ENCODE measurements at places on chromosomes 1 and 21.

DNA sequence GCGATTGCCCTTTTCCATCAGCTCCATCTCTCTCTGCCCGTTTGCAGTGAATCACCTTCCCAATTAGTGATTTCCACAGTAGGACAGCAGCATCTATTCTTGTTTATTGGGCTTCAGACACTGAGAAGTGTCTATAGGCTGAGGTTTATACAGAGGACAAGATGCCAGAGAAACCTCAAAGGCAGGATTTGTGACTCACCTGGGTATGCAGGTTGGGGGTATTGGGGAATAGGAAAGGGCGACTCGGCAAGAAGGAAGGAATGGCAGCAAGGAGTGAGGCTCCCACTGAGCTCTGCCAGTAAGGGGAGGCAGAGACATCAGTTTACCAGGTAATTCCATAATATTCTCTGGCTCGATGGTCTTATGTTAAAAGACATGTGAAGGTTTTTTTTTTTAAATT, 25.3 kb upstream of the ABCA4 start:
- no peak for DNase-seq

- DNase-seq, result no peak
Observed at GRCh38 chr1:43653339-43653738, 3.4 kb downstream of the KDM4A start.

GRCh38 chr1:217184854-217185253, 446.0 kb downstream of the GPATCH2 start:
- no peak for DNase-seq

- DNase-seq, result no peak
Observed at GRCh38 chr1:40081871-40082270, 15.2 kb downstream of the PPT1 start.

DNA sequence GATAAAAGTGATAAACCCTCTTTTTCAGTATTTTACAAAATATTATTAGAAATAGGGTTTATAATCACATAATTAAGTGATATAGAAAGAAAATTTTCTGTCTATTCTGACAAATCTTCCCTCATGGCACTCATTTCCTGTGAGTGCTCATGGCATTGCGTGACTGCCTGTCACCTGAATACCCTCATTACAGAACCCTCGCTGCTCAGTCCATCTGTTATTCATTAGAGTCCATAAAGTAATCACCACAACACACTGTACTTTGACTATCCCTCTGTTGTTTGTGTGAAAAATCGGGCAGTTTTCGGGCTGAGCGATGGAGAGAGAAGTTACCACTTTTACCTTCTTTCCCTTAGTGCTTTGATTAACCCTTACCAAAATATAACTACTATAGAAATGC, 100.4 kb upstream of the BRINP3 start:
- no peak for DNase-seq

DNA sequence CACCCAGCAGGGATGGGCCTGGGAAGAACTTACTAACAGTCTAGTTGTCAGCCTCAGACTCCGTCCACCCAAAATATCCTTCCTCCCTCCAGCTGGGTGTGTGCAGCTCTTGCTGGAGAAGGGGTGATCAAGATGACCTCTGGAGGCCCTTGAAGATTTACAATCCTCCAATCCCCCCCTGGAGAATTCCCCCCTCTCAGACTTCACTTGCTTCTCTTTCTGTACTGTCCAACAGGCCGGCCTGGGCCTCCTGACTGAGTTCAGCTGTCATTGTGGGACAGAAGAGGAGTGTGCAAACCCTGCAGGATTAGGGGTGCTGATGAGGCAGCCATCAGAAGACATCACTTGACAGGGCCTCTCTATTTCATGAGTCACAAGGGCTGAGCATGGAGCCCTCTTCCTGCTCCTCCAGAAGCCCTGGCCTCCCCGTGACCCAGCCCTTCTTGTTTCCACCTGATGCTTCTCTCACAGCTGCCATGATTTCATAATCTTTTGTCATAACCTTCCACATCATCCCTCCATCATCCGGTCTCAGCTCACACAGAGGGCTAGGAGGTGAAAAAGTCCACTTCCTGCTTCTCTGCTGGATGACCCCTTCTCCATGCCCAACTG, 17.5 kb upstream of the IGFN1 start:
- DNase-seq, result no peak

- no peak for DNase-seq
Observed at GRCh38 chr1:43954036-43954435, 7.3 kb downstream of the IPO13 start.

- no peak for DNase-seq
Observed at GRCh38 chr1:181659321-181659957, 176.1 kb downstream of the CACNA1E start.

GRCh38 chr1:160416369-160416768, 16.0 kb downstream of the VANGL2 start:
- no peak for DNase-seq

GRCh38 chr1:203592730-203593129, 33.9 kb upstream of the ATP2B4 start:
- no peak for DNase-seq

- DNase-seq, result no peak
Observed at GRCh38 chr1:178151831-178152230, 57.9 kb downstream of the RASAL2 start.

DNA sequence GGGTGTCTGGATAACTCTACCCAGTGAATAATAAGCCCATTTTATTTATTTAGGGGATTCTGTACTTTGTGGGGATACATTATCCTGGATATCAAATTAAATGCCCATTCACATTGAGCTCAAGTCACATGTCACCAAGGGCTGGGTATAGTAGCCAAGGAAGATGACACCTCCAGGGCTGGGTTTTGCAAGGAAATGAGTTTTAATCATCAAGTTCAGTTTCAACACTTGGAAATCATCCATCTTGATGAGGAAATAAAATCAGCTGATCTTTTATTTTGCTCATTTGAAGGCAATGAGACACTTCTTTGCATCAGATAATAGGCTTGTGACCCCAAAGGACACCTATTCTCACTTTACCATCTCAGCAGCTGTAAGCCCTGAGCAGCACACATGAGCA, 80.0 kb upstream of the TNR start:
- no peak for DNase-seq

DNA sequence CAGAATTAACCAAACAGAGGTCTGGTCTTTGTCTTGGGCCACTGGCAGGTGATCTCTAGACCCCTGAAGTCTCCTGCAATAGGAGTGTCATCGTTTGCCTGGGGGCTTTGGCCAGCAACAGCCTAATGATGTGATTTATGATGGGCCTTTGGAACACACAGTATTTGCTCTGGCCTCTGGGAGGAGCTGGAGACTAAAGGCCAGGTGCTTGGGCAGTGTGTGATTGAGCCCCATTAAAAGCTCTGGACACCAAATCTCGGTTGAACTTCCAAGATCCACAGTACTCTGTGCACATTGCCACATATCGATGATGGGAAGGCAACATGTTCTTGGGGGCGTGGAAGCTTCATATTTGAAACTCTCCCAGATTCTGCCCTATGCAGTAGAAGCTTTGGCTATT, 32.0 kb upstream of the TLR5 start:
- DNase-seq, result no peak

DNA sequence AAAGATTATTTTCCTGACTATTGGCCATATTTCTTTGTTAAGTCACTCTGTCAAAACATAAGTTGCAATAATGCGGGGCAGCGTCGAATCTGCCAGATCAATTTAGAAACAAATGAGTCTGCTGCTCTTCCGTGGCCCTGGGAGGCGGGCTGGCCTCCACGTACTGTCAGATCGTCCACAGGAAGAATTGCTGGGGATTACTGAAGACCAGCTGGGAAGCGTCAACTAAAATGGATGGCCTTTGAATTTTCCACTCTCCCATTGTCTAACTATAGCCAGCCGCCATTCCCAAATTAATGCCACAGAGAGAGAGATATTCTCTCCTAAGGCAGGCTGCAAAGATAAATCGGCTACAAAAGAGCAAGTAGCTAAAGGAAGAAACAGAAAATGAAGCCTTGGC, 560.2 kb downstream of the SMYD3 start:
- DNase-seq, result no peak

DNA sequence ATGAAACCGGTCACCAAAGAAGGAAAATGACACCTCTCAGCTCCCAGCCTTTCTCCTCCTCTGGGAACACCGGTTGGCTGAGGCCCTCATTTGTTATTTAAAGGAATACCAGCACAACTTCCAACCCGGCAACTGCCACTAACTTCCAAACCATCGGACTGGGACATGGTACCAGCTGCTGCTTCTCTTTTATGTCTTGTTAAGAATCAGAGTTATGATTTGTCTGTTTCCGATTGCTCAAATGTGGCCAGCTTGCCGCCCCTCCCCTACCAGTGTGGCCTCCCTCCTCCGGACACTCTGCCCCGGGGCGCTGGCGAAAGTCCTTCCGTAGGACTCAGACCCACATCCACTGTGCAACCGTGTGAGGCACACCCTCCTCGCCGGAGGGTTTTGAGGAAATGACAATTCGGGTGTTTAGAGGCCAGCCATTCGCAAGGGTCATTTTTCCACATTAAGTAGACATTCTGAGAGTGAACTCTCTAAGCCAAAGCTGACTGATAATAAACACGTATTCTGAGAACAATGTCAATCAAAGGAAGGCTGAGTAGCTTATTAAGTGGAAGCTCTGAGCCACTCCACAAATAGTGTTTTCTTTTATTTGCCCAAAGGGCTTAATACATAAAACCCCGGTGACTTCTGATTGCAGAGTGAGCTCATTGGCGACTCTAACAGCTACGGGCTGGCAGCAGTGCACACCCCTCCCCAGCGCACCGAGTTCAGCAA, 5.5 kb downstream of the RIPK4 start:
- DNase-seq, result no peak

- DNase-seq, result no peak
Observed at GRCh38 chr21:20647607-20648006, 350.6 kb upstream of the NCAM2 start.

- no peak for DNase-seq
Observed at GRCh38 chr1:110860174-110860573, 12.8 kb upstream of the CD53 start.

GRCh38 chr1:180232521-180233043, 2.5 kb downstream of the LHX4 start:
- no peak for DNase-seq

GRCh38 chr1:169538998-169539871, 47.0 kb downstream of the F5 start:
- peak; percentile 39 for DNase-seq

DNA sequence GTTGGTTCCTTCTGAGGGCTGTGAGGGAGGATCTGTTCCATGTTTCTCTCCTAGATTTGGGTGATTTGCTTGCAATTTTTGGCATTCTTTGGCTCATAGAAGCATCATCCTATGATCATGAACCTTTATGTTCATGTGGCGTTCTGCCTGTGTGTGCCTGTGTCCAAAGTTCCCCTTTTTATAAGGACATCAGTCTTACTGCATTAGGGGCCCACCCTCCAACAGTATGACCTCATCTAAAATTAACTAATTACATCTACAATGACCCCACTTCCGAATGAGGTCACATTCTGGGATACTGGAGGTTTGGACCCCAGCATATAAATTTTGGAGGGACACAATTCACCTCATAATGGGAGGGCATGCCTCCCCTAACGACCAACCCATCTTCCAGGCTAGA, 12.8 kb upstream of the CAMK1G start:
- no peak for DNase-seq

DNA sequence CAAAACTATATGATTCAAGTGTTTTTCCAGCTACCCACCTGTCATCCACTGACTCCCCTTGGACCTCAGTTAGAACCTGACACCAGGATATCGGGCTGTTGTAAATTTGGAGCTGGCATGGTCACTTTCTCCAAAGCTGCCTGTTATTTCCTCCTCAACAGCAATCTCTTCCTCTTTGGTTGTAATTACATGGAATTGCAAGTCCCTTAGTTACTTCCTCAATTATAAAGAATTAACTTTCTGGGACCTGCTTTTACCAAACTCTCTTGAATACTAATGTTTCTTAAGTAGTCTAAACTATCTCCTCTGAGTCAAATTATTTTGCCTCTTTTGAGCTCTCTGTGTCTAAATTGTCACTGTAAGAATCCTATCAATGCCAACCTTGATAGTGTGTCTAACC, 150.3 kb upstream of the SGIP1 start:
- no peak for DNase-seq

GRCh38 chr1:93437976-93438605, 9.8 kb upstream of the FNBP1L start:
- peak; percentile 44 for DNase-seq

DNA sequence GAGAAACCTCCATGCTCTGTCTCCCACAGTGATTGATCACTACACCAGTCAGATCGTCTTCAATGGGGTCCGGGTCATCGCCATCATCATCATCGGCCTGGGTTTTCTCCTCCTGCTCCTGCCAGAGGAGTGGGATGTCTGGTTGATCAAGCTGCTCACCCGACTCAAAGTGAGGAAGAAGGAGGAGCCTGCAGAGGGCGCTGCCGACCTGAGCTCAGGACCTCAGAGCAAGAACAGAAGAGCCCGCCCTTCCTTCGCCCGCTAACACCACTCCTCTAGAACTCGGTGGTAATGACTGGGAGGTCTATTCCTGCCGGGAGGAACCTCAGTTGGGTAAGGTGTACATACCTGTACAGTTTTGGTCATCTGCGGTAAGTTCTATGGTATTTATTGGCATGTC, 50.3 kb upstream of the COA6 start:
- DNase-seq, result peak; percentile 12

Measured in fibroblast of the conjunctiva (primary cell).